ENCODE measurements at places on chromosomes 7 and 10.

GRCh38 chr10:113978802-113979201 is 64.9 kb upstream of the ADRB1 start:
- DNase-seq, result no peak

- DNase-seq, result no peak
Measured at GRCh38 chr10:72320676-72321247, 34.0 kb downstream of the DNAJB12 start.

DNA sequence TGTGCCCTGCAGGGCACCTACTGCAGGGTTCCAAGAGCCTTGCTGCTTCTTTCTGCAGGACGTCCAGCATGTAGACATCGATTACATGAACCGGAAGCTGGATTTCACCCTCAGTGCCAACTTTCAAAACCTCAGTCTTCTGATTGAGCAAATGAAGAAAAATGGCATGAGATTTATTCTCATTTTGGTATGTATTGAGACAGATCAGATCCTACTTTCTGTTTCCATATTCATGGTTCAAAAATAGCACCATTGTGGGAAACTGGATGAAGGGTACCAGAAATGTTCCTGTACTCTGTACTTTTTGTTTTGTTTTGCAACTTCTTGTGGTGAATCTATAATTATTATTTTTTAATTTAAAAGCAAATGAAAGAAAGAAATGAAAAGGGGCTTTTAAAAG is 64.1 kb downstream of the MGAM2 start:
- no peak for DNase-seq

DNA sequence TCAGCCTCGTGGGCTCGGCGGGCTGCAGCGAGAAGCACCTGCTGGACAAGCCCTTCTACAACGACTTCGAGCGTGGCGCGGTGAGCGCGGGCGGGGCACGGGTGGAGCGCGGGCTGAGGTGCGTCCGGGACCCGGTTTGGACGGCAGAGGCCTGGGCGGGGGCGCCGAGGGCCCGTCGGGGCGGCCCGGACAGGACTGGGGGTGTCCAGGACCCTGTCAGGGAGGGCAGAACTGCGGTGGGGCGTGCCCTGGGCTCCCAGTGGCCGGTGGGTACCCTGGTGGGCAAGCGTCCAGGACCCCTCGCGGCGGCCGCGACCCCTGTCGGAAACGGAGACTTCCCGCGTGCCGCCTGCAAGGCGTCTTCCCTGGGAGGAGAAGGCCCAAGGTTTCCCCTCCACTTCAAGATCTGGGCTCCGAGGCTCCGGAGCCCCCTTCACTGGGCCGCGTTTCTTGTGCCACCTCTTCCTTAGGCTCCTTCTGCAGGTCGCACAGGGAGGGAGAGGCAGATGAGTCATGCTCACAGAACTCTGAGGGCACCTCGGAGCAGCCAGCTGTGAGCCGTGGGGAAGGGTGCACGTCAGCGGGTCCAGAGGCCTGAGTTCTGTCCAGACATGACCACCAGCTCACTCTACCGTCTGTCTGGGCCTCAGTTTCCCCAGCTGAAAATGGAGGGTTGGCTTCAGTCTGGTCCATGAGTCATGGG is 485 bp downstream of the ALOX5 start:
- no peak for DNase-seq

DNA sequence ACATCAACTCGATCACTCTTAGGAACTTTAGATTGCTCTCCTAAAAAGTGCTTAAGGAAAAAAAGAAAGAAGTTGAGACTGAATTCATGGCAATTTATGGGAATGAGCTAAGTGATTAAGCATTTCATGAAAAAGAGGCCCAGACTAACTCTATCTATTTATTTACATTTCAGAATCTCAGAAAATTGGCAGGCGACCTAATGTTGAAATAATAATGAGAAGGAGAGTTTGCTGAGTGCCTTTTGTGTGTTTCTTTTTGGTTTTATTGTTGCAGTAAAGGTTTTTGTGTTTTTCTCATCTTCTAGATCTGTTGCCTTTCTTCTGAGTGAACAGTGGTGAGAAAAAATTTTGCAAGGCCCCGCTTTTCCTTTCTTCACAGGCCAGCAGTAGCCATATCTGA is 3.8 kb downstream of the GRK5 start:
- no peak for DNase-seq

- DNase-seq, result peak; percentile 90
Measured at GRCh38 chr7:134886353-134887057, 99.8 kb upstream of the AGBL3 start.

- no peak for DNase-seq
Measured at GRCh38 chr10:123153486-123154091, 613 bp upstream of the BUB3 start.

- DNase-seq, result no peak
Measured at GRCh38 chr7:13792208-13792607, 197.3 kb downstream of the ETV1 start.

- DNase-seq, result no peak
Measured at GRCh38 chr10:133311570-133311969, 2.9 kb downstream of the ZNF511 start.

GRCh38 chr7:1144269-1144771 is 15.7 kb downstream of the ZFAND2A start:
- no peak for DNase-seq

DNA sequence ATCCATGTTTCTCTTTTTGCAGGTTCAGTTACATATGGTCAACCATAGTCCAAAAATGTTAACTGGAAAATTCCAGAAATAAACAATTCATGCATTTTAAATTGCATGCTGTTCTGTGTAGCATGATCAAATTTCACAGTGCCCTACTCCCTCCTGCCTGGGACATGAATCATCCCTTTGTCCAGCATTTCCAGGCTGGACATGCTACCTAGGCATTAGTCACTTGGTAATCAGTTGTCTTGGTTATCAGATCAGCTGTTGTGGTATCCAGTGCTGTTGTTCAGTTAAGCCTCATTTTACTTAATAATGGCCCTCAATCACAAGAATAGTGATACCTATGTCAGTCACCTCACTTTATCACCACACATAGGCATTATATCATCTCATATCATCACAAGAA is 7.3 kb upstream of the PNLIP start:
- DNase-seq, result no peak

- DNase-seq, result no peak
Measured at GRCh38 chr10:61965703-61966395, 64.3 kb downstream of the ARID5B start.

- DNase-seq, result no peak
Measured at GRCh38 chr7:88321694-88322093, 15.0 kb upstream of the STEAP4 start.

GRCh38 chr7:143384661-143385631 is 3.8 kb downstream of the ZYX start:
- DNase-seq, result no peak

DNA sequence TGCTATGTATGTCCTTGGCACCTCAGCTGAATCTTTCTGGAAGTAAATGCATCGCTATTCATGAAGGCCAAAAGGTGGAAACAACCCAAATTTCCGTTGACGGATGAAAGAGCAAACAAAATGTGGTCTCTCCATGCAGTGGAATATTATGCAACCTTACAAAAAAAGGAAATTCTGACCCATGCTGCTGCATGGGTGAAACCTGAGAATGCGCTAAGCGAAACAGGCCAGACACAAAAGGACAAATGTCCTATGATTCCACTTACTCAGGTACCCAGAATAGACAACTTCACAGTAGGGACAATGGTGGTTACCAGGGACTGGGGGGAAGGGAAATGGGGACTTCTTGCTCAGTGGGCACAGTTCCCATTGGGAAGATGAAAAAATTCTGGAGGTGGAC is 158.8 kb downstream of the CAMK1D start:
- peak; percentile 31 for DNase-seq

- no peak for DNase-seq
Measured at GRCh38 chr10:19920075-19920726, 104.0 kb downstream of the PLXDC2 start.

GRCh38 chr7:3955751-3956696 is 655.0 kb downstream of the SDK1 start:
- DNase-seq, result no peak

GRCh38 chr7:147639751-147640150 is 950.8 kb upstream of the C7orf33 start:
- no peak for DNase-seq

- no peak for DNase-seq
Measured at GRCh38 chr10:133096616-133097269, 9.0 kb downstream of the ADGRA1 start.

DNA sequence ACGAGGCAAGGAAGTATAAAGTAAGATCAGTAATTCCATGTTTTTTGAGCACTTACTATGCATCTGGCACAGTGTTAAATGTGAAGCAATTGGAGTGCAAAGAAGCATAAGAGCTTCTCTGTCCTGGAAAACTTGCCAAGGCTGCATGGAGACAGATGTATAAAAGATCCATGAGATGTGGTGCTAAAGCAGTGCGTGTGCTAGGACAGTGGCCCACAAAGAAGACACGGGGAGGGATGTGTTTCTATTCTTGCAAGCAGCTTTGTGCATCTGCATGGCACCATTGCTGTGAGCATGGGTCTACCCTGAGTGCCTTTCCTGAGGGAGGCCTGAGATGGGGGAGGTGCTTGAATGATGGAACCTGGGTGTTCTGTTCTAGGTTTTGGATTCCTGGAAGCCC is 5.1 kb upstream of the CDHR3 start:
- no peak for DNase-seq

- no peak for DNase-seq
Measured at GRCh38 chr7:95276114-95276513, 48.2 kb downstream of the PON1 start.

GRCh38 chr7:140478246-140479061 is 851 bp downstream of the MKRN1 start:
- peak; percentile 92 for DNase-seq

DNA sequence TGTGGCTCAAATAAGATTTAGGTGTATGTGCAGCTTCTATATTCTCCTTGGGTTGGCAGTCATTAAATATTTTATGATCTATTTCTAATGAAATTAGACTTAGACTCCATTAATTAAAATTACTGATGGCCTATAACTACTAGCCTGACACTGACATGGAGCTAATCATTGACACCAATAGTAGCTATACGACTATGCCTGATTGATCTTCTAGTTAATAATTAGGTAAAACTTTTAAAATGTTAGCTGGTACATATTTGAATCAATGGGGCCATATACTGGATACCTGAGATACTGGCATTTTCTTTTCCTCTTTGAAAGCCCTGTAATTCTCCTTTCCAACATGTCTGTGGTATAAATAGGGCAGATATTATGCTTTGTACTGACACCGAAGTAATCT is 14.4 kb downstream of the WEE2 start:
- no peak for DNase-seq

Data from esophagus muscularis mucosa (tissue), 4 donors.